Esophagus muscularis mucosa (tissue), 4 donors: ENCODE measurements at places on chromosomes 13 and 19.
A peak's percentile ranks its signal among the peaks of the same experiment; 100 is the strongest.

DNA sequence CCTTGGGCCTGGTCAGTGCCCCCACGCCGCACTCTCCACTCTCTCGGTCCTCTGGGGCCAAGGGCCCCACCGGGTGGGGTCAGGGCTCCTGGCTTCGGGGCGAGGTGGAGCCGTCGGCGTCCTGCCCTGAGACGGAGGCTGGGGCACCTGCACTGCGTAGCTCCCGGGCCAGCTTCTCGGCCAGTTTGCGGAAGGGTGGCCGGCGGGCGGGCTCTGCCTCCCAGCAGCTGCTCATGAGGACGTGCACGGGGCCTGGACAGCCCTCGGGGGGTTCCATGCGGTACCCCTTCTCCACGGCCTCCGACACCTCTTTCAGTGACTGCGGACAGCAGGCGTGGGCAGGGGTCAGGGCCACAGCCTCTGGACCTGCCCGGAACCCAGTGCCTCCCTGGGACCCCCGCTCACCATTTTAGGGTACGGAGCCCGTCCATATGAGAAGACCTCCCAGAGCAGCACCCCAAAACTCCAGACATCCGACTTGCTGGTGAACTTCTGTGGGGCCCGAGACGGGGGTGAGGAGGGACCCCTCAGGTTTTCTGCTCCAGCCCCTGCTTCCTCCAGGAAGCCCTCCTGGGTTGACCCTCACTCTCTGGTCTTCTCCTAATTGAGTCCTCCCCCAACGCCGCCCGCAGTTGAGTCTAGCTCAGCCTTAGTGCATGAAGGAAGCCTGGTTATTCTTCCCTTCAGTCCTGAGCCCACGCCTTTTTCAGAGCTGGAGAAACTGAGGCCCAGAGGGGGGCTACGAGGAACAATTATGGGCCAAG, 6.3 kb upstream of the RAX2 start:
- no peak for DNase-seq

DNA sequence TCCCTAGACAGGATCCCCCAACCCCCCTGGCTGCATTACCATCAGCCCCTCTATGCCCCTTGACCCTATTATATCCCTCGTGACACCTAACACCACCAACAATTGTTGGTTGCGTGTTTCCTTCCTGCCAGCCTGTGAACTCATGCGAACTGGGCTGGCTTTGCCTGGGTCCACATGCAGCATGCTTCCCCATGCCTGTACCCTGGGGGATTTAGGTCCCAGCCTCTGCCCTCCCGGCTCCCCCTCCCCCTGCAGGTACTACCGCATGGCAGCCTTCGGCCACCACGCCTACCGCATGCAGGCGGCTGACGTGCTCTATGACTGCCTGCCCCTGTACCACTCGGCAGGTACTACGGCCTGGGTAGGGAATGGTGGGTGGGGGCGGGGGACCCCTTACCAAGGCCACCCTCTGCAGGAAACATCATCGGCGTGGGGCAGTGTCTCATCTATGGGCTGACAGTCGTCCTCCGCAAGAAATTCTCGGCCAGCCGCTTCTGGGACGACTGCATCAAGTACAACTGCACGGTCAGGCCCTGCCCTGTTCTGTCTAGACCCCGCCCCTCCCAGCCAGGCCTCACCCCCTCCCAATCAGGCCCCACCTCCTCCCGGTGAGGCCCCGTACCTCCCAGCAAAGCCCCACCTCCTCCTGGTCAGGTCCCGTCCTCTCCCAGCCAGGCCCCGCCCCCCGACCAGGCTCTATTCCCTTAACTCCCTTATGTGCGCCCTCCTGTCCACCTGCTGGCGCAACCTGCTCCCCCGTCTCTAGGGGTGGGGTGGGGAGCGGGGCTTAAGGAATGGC, 18.5 kb downstream of the SLC27A1 start:
- DNase-seq = no peak

- DNase-seq = no peak
Observed at GRCh38 chr13:111623743-111624505, 303.5 kb downstream of the TEX29 start.

- DNase-seq = no peak
Observed at GRCh38 chr13:43879755-43880181, at the start of gene LACC1. Gene LACC1, plus strand, starts transcription at chr13:43879904. Its CDS starts 1,082 bp downstream, at chr13:43880986.

GRCh38 chr13:25881971-25882451, 169.8 kb downstream of the SHISA2 start:
- DNase-seq = no peak

DNA sequence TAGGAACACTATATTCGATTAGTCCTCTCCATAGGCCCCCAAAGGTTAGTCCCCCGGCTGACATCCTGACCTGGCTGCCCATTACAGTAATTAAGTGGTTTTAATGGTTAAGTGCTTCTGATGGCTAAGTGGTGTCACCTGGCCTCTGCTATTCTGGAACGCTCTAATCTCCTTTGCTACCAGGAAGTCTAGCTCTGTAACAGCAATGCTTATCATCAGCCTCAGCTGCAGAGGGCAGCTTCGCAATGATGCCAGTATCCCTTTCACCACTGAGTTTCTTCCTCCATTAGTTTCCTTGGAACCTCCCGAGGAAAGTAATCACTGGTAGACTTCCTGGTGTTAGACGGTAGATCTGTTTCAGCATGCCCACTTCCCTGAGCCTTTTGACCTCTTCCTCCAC, 8.6 kb upstream of the RNF6 start:
- DNase-seq = no peak

DNA sequence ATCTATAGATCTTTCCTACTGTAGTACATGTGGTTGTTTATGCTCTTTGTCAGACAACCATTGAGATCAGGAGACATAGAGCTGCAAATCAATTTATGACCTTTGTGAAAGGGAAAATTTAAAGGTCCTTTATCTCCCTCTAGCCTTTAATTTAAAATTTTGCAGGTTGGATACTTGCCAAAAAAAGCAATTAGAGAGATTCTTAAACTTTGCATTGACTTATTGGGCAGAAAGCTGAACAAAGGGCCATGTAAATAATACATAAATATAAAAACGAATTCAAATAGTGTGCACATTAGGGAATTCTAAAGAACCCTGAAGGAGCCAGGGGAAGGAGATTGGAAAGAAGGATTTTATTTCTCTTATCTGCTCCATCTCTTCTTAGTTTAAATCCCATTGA, 22.0 kb upstream of the RB1 start:
- no peak for DNase-seq

DNA sequence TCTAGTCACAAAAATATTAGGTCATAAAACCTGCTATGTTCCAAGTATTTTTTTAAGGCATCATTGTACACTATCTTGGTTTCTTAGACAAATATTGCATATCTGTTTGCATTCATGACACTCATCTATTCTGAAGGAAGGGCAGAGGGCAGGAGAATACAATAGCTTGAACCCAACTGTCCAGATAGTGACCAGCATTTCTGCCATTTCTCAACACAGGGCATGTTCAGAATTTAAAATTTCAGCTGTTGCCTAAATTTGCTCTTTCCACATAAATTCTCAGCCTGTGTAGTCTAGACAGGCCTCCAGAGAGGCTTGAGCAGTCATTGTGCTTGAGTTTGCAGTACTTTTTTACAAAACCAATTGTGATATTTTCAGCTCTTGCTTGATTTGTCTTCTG, 119.5 kb downstream of the ZAR1L start:
- no peak for DNase-seq

DNA sequence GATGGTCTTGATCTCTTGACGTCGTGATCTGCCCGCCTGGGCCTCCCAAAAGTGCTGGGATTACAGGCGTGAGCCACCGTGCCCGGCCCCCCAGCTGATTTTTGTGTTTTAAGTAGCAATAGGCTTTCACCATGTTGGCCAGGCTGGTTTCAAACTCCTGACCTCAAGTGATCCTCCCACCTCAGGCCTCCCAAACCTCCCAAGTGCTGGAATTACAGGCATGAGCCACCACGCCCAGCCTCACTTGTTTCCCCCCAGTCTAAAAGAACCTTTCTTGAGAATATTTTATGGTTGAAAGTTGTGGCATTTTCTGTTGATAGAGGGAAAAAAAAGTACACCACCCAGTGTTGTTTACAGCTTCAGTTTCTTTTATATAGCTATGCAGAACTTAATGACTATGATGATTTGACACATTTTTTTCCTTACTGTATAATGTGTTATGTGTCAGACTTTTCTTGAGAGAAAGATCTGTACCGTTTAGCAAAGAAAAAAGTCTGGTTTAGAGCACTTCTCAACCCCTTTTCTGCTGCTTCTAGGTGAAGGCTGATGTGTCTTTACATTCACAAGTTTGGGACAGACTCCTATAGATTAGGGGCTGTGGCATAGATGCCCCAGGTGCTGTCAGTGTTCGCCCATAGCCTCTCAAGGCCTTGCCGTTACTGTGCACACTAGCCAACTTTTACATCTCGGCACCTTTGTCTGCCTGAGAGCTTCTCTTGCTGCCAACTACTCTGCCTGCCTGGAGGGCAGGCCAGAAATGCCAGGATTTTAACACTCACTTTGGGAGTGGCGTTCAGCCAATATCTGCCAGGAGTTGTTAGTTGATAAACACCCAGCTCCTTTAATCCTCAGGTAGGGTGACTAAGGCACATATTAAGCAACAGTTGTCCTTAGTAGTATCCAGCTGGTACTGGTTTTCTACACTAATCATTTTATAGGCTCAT, 33.0 kb downstream of the KCTD4 start:
- no peak for DNase-seq

GRCh38 chr13:73984949-73985691, 149.1 kb downstream of the KLF12 start:
- DNase-seq = no peak

- DNase-seq = no peak
Observed at GRCh38 chr13:106898231-106898630, 330.3 kb upstream of the ARGLU1 start.

DNA sequence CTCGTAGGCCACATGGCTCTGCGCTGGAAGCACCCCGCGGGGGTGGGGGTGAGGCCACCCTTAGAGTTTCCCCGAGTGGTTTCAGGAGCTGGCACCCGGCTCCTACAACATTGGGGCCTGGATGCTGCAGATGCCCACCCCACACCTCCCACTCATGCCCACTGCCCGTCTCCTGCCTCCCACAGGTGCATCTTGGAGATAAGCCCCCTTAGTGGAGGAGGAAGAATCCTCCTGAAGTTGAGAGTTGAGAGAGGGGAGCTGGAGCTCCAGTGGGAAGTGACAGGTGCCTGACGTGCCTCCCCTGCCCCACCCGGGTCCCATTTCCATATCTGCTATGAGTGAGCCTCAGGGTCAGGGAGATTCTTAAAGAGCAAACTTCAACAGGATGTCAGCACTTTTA, 341.3 kb downstream of the TEX29 start:
- no peak for DNase-seq

GRCh38 chr13:45718063-45718462, 15.9 kb downstream of the CBY2 start:
- DNase-seq = no peak

GRCh38 chr13:93289053-93289452, 62.4 kb downstream of the GPC6 start:
- no peak for DNase-seq

GRCh38 chr13:41013835-41014234, 5.3 kb downstream of the ELF1 start:
- DNase-seq = no peak

DNA sequence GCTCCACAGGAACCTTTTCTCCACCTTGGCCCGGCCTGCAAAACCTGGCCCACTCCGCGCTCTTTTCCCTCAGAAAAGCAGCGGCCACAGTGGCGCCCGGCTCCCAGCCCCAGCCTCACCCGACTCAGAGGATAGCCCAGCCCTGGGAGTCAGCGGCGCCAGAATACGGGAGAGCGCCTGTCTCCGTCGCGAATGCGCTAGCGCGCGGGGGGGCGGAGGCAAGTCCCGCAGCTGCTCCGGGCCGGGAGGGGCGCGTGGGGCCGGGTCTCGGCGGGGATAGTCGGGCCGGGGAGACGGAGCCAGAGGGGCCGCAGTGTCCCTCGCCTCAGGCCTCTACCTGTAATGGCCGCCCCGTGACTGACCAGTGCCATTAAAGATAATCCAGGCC, at the start of gene ZFP30:
TSS of gene ZFP30 (minus strand) at position 165 of the 388 bp plus-strand sequence. CDS start 7,643 bp downstream, outside the sequence.
- peak; percentile 95 for DNase-seq

- no peak for DNase-seq
Observed at GRCh38 chr13:35695448-35695770, 218.9 kb upstream of the MAB21L1 start.

- DNase-seq = no peak
Observed at GRCh38 chr19:15297416-15298224, 34.7 kb downstream of the BRD4 start.

DNA sequence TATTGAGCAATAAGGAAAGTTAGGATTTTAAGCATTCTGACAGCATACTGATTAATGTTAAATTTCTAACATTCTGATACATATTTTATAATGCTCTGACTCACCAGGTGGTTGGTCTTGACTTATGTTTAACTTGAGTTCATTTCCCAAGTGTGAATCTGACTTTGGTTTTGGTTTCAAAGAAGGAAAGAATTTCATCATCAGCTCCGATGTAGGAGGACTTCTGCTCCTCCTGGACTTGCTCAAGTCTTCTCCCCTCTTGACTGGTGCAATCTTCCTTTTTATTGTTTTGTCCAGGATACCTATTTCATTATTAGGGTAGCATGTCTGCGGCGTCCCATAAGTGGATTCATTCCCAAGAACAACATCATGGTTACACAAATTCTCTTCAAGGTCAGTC, 141.3 kb downstream of the RNF17 start:
- no peak for DNase-seq

GRCh38 chr13:73054712-73055111, 4.1 kb upstream of the KLF5 start:
- no peak for DNase-seq

DNA sequence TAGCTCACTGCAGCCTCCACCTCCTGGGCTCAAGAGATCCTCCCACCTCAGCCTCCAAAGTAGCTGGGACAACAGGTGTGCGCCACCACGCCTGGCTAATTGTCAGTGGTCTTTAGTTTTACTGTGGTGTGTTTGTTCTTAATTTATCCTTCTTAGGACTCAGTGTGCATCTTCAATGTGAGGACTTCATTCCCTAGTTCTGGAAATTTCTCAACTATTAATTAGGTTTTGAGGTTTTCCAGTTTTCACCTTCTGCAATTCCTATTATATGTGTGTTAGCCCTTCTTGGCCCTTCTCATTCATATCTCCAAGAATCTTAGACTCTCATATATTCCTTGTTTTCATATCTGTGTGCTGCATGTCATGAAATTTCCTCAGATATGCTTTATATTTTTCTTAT, 32.2 kb upstream of the SLC7A10 start:
- DNase-seq = no peak

DNA sequence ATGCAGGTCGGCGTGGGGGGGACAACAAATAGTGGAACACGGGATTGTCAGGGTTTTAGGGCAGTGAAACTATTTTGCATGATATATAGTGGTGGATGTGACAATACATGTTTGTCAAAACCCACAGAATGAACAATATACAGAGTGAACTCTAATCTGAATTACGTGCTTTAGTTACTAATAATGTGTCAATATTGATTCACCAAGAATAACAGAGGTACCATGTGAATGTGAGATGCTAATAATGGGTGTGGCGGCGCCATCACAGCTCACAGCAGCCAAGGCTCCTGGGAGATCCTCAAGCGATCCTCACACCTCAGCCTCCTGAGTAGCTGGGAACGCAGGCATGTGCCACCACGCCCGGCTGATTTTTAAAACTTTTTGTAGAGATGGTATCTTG, 12.9 kb downstream of the ELAVL1 start:
- no peak for DNase-seq

DNA sequence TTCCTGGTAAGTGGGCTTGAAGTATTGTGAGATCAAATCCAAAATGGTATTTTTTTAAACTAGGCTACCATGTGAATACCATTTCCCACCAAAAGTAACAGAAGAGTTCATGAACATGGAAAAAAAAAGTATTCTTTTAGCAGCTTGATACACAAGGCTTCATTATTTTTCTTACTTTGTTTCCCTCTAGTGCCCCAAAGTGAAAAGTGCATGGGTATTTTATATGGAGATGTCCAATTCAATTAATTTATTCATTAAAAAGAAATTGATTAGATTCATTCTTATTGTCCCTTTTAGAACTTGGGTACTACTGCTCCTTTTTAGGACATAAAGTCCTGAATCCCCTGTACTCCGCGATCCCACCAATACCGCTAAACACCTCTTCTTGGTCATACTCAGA, 28.6 kb upstream of the SCEL start:
- DNase-seq = no peak
